ENCODE measurements at places on chromosomes 1 and 21.

DNA sequence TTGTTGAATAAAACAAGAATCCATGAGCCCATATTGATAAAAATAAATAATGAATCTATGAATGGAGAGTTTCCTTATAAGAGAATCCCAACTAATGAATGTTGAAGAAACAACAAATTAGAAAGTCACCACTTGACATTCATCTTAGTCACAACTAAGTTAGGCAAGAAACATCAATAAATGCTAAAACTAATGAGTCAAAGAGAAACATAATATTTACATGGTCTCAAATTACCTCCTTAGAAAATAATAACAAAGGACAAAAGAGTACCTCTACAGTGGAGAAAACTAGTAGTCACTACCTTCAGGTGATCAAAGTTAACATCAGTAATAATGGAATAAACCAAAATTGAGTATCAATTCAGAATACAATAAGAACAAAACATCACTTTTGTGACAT is 93.5 kb downstream of the AKT3 start:
- DNase-seq: no peak

GRCh38 chr1:40312238-40313205 is 4.6 kb downstream of the COL9A2 start:
- DNase-seq: no peak

- no peak for DNase-seq
These were observed 39.0 kb upstream of the MYSM1 start for GRCh38 chr1:58738876-58739275.

- no peak for DNase-seq
These were observed 489.3 kb downstream of the AMY1C start for GRCh38 chr1:104238991-104239390.

GRCh38 chr1:241485554-241485992 is 34.0 kb downstream of the FH start:
- DNase-seq: no peak
